ENCODE measurements at places on chromosomes 3 and 15.
A peak's percentile ranks its signal among the peaks of the same experiment; 100 is the strongest.

DNA sequence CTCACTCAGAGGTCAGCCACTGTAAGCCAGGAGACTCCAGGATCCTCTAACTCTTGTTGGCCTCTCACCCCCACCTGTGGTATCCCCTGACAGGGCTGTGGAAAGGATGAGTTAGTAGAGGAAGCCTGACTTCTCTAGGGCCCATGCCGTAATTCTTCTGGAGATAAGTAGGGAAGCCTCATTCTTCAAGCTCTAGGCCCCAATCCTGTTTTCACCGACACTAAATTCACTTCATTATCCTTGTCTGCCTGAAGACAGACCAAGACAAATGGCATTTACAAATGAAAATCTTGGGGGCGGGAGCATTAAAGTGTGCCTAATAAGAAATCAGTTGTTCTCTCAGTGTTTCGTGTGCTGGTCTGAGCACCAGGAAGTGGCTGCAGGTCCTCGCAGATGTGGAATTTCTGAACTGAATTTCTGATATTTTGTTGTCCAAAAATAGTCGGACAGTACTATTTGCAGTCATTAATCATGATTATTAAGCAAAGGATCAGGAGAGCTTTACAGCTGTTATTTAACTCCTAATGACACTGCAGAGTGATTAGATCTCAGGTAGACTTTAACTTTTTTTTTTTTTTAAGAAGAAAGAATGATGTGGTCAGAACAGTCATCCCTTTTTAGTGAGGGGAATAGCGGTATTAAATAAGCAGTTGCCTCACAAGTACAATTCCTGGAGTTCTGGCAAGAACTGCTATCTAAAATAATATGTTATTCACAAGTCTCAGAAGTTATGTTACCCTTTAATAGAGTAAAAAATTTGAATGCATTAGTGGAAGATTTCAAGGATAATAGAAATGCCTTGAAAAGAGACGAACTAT, 58.4 kb downstream of the RBMS3 start:
- no peak for DNase-seq

DNA sequence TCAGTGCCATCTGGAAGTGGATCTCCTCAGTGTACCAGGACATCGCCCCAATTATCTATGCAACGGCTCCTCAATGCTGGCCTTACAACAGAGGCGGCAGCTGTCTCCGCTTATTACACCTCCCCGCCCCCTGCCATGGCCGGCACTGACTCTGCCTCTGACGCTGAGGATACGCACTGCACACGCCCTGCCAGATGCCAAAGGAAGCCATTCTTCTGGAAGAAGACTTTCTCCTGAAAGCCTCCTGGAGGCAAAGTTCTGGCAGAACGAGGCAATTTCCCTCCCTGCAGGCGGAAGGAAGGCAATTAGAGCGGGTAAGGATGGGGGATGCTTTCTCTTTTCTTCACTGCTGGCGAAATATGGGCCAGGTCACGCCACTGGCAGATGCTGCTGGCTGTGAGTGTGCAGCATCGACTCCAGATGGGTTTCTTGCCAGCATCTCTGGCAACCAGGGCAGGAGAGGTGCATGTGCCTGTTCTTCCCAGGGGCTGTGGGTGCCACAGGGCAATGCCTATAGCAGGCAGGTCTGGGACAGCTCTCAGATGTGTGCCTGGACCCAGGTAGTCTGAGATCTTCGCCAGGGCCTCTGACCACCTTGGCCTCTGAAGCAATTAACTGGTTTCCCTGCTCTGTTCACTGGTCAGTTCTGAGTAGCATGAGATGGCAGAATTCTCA, 62.2 kb upstream of the MRPS22 start:
- no peak for DNase-seq

DNA sequence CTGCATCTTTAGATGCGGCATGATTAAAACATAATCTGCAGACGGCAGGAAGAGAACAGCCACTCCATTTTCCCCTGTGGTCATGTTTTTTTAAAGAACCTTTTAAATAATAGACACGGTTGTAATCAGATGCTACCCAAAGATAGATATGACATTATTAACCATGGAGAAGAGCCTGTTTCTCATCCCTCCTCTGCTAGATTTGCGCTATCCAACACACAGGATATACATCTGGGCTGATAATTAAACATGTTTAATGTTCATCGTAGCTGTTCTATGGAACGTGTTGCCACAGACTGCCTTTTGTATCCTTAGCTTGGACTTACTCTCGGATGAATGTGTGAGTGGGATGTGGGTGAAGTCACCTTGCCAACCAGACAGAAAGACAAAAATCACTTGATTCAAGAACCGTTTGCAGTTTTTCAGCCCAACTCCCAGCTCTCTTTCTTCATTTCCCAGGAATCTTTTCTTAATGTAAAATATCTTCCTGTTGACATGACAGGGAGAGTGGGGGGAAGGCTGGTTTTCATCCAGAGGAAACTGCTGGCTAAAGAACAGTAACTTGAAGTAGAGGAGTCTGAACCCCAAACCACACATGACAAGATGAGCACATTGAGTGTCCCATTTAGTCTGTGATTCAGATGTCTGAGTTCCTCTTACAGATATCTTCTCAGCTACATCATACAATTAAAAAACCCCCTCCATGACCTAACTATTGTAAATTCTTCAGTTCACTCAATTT, 118.6 kb upstream of the PRICKLE2 start:
- DNase-seq, result no peak

- DNase-seq, result no peak
Measured at GRCh38 chr3:37906734-37907282, 45.1 kb downstream of the CTDSPL start.

DNA sequence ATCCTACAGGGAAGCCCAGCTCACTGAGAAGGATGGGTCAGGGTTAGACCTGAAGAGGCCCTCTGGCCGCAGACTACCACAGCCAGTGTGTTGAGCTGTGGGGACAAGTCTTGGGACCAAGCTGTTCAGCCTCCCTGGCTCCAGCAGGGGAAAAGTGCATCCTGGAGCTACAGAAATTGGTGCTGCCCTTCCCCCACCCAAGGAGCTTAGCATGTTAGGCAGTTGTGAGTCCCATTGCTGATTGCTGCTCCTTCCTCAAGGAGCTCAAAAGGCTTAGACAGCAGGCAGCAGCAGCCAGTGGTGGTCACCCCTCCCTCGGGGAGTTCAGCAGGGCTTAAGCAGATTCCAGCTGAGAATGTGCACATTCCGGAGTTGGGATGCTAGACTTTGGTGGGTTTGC, 165.6 kb downstream of the ATP8B4 start:
- DNase-seq, result no peak

DNA sequence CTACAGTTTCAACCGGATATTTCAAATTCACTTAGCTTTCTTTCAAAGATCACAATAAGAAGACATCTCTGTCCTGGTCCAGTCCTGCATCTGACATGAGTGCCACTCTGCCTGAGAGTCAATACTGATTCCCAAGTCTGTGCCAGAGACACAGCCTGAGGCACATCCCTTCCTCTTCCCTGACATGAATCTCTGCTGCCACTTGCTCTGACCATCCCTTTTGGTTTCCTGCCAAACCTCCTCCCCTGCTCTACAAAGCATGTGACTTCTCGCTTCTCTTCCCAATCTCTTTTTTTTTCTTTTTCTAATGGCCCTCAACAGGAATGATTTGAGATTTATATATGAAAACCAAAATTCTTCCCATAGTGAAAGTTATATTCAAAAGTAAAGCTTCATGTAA, 117.9 kb downstream of the MECOM start:
- DNase-seq, result no peak

GRCh38 chr3:154552338-154552737, 122.3 kb upstream of the GPR149 start:
- DNase-seq, result no peak

- DNase-seq, result no peak
Measured at GRCh38 chr15:30859091-30859874, 44.4 kb upstream of the FAN1 start.

GRCh38 chr3:13621381-13622221, 72.7 kb downstream of the FBLN2 start:
- no peak for DNase-seq

DNA sequence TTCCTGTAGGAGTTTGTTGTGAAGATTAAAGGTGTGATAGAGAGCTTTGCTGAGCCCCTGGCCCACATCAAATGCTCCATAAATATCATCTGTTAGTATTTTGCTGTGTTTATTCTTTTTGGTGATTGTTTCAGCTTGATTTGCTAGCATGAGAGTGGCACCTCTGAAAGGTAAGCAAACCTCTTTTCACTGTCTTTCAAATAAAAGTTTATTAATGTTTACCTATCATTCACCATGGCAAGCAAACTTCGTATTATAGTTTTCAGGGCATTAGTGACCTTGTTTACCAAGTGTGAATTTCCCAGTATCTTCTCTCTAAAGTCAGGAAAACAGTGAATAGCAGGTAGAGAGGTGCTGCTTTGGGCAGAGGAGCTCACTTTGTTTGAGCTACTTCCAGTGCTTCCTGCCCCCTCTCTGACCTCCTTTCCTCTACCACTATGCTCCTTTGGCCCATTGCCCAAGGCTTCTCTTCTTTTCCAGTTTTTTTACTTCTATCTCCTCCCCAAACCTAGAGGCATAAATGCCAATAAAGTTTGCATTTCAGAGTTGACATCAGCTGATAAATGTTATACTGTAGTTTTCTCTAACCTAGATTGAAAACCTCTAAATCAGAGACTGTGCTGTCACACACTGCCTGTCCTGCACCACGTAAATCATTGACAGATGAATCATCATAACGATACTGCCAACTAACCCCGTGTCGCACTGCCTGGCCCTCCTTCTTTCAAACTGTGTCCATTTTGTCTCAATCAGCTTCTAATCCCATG, 569.0 kb downstream of the TUSC7 start:
- DNase-seq, result peak; percentile 78

DNA sequence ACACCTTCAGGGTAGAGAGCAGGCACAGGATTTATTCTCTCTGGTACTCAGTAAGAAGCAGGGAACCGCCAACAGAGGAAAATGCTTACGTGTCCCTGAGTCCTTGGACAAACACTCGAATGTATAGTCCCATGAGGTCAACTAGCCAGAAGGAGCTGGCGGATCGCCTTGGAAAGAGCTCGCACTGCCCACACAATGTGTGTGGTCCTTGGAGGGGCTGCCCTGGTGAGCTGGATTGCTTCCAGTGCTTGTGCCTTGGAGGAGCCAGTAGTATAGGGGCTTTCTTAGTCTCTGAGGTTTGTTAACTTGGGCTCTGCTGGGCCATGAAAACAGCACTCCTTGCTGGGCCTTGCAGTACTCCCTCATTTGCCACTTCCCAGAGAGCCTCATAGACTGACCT, 40.7 kb upstream of the VILL start:
- no peak for DNase-seq

- DNase-seq, result no peak
Measured at GRCh38 chr3:167166594-167167253, 213.4 kb downstream of the ZBBX start.

GRCh38 chr3:46935168-46935858, 41.2 kb downstream of the CCDC12 start:
- DNase-seq, result no peak

DNA sequence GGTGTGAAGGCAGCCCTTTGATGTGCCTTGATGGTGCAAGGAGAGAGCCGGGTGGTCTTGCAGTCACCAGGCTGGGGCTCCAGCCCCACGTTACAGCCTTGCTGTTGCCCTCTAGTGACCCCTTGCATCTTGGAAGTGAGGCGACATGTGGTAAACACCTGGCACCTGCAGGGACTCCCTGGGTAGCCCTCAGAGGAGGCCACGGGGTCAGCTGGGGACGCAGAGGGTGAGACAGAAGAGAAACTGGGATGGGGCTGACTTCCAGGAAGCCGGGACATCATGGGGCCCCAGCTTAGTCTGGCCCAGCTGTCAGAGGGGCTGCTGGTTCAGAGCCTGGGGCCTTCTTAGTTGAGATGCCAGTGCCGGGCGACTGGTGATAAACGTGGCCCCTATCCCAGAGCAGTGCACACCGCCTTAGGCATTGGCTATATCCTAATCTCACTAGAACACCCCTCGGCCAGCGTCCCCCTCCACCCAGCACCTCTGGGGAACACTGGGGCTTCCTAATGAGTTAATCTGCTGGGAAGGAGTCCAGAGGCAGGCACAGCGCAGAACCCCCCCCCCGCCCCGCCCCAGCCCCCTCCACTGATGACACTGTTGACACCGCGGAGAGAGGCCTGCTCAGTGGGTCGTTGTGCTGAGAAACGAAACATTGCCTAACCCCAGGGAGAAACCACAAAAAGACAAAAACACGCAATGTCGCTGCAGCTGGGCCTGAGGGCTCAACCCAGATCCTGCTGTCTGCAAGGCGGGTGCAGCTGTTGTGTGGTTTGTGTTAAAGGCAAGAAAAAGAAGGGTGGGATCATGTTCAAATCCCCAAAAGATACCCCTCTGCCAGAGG, 60.5 kb upstream of the KLF13 start:
- DNase-seq, result no peak

GRCh38 chr15:23472678-23473077, 25.6 kb upstream of the GOLGA6L2 start:
- no peak for DNase-seq
